AG04449 (cell line): ENCODE measurements at places on chromosomes 2 and 18.
A peak's percentile ranks its signal among the peaks of the same experiment; 100 is the strongest.

- DNase-seq, result no peak
Measured at GRCh38 chr2:99998651-99999320, 143.6 kb downstream of the AFF3 start.

DNA sequence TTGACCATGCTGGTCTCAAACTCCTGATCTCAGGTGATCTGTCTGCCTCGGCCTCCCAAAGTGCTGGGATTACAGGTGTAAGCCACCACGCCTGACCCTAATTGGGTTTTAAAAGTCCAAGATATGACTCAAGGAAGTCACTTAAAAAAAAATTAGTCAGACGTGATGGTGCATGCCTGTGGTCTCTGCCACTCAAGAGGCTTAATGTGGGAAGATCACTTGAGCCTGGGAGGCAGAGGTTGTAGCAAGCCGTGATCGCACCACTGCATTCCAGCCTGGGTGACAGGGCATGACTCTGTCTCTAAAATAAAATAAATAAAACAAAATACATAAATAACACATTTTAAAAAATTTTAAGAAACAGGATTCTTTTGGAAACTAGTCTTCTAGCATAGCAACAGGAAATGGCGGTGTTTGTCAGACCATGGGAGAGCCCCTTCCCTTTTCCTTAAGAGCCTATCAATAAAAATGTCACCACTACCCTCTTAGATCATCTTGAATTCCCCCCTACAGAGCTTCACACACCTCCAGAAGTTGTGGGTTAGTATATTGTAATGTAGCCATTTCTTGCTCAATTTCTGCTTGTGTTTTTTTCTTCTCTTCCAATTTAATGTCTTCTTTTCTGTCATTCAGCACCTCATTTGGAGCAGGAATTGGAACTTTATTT is 20.1 kb downstream of the SFT2D3 start:
- DNase-seq, result peak; percentile 40

DNA sequence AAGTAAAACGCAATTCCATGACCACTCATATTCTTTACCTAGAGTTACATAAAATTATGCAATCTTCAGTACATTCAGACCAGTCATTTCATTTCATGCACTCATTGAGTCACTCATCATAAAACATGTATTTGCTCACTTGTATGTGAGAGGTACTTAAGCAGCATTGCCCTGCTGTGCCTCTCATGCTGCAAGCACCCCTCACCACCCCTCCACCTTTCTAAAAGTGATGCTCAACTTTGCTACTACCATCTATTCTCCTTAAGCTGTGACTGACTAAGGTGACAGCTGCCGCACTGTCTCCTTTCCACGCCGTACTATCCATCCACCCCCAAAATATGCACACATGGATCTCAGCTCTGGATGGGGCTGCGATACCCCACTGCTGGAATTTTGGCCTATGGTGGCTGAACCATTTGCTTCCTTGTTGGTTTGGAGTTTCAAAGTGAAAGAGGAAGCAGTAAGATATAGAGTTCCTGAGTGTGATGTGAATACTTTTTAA is 7.2 kb downstream of the ARHGAP25 start:
- DNase-seq, result no peak

GRCh38 chr2:175807031-175807873 is 194.8 kb downstream of the LNPK start:
- no peak for DNase-seq

DNA sequence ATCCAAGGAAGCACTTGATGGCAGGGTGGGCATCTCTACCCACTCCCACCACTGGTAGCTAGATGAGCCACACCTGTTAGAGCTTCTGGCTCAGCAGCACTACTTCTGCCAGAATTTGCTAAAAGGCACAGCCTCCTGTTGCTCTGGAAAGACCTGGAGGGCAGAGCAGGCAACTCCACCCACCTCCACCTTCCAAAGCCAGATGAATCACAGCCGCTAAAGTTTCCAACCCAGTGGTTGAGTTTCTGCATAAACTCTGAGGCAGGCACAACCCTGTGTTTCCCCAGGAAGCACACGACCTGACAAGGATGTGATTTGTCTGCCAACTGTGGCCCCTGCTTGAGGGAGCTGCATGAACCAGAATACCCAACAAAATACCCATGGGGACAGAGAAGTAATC is 111.6 kb upstream of the GCFC2 start:
- DNase-seq, result no peak

GRCh38 chr2:183349091-183349490 is 224.8 kb downstream of the NUP35 start:
- no peak for DNase-seq

GRCh38 chr18:73656691-73657090 is 490.9 kb downstream of the FBXO15 start:
- no peak for DNase-seq
